Amniotic stem cell (primary cell): ENCODE measurements at places on chromosomes 2 and 18.

- no peak for DNase-seq
Measured at GRCh38 chr2:196589419-196589818, 50.1 kb upstream of the CCDC150 start.

- DNase-seq: peak; percentile 32
Measured at GRCh38 chr18:43563780-43564179, 286.5 kb upstream of the SYT4 start.

DNA sequence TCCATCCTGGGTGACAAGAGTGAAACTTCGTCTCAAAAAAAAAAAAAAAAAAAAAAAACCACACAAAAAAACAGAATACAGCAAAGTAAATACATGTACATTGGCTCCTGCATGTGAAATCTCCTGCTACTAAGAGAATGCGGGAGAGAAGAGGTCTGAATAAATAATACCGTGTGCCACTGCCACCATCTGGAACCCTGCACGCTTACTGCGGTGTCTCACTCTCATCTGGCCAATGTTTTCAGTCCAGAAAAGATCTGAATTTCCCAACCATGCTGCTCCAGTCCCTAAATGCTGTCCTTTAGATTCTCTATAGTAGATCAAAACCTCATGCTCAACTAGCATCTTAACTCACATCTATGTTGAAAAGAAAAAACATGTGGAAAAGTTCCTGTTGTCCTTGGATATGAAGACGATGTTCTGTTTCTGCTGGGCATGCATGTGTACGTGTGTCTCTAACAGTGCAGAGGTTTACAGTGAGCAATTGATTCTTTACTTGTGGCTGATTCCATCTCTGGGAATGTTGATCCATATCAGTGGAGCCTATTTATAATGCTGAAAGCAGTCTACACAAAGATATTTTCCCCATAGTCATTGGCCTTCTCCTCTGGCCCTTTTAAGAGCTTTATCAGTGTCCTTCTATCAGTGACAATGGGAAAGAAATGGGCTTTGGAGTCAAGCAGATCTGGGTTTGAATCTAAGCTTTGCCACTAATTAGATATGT, 11.9 kb downstream of the STON1 start:
- DNase-seq: no peak

DNA sequence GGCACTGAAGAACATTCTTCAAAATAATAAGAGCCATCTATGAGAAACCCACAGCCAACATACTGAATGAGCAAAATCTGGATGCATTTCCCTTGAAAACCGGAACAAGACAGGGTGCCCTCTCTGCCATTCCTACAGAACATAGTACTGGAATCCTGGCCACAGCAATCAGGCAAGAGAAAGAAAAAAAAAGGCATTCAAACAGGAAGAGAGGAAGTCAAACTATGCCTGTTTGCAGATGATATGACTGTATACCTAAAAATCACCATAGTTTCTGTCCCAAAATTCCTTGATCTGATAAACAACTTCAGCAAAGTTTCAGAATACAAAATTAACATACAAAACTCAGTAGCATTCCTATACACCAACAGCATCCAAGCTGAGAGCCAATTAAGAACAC, 119.5 kb upstream of the PARD3B start:
- DNase-seq: no peak
